ENCODE measurements at places on chromosomes 1 and 21.
A peak's percentile ranks its signal among the peaks of the same experiment; 100 is the strongest.

- no peak for DNase-seq
Observed at GRCh38 chr1:41659903-41660302, 175.4 kb upstream of the EDN2 start.

- peak; percentile 24 for DNase-seq
Observed at GRCh38 chr1:170284951-170285350, 139.2 kb downstream of the NTMT2 start.

- no peak for DNase-seq
Observed at GRCh38 chr1:83796409-83796808, 202.5 kb downstream of the TTLL7 start.

GRCh38 chr21:15289896-15290841 lies 225.4 kb upstream of the NRIP1 start:
- no peak for DNase-seq

DNA sequence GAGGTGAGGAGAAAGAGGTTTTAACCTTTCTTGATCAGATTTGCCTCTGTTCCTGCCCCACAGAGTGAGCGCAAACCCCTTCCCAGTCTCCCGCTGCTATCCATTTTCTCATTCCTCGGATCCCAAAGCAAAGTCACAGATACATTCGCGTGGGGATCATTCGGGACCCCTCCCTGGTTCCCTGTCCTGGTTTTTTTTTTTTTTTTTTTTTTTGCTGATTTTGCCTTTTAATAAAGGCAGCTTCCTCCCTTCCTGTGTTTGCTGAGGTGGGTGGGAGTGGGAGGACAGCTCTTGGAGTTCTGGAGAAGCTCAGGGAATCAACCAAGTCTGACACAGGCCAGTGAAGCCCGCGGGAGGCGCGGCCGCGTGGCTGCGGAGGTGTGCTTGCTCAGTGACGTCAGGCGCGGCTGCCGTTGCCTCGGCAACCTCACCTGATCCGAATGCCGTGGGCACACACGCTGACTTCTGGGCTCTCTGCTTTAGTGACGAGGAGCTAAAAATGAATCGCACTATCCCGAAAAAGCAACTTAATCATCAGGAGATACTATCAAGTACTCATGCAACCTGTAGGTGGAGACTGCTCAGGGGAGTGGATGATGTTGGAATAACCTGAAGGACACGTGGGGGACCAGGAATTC lies 106.4 kb downstream of the TBX19 start:
- no peak for DNase-seq

DNA sequence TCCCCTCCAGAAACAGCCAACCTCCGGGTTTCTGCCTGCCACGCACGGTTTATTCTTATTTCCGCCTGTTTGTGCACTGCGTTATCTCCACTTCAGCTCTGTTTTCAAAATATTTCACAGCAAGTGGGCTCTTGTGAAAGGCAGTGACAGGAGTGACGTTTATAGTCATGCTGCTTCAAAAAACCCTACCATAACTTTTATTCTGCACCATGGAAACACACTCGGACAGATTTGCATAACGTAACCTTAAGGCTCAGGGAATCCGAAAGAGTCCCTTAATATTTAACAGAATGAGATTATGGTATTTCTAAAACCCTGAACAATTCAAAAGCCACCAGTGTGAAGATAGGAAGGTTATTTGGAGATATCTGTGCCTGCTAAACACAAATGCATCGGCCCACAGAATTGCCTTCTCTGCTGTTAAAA lies 782 bp upstream of the SDE2 start:
- DNase-seq = no peak

- DNase-seq = no peak
Observed at GRCh38 chr1:55347866-55348265, 132.7 kb upstream of the USP24 start.

DNA sequence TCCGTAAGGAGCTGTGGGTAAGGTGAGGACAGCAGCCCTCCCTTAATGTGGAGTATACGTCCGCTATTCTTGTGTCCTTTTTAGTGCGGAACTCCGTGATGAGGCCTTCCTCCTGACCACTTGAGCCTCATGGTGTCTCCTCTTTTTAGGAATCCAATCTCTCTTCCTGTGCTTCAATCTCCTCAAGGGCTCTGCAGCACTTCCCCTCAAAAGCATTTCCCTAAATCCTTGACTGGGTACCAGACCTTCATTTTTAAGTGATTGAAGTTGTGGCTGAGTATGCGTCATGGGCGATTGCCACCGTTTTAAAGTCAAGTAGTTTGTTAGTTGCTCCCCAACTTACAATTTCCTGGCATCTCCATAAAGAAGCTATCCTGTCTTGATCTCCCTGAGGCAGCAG lies 62.8 kb downstream of the SAMSN1 start:
- DNase-seq = no peak

GRCh38 chr1:171424494-171424893 lies 60.8 kb upstream of the PRRC2C start:
- DNase-seq = no peak

DNA sequence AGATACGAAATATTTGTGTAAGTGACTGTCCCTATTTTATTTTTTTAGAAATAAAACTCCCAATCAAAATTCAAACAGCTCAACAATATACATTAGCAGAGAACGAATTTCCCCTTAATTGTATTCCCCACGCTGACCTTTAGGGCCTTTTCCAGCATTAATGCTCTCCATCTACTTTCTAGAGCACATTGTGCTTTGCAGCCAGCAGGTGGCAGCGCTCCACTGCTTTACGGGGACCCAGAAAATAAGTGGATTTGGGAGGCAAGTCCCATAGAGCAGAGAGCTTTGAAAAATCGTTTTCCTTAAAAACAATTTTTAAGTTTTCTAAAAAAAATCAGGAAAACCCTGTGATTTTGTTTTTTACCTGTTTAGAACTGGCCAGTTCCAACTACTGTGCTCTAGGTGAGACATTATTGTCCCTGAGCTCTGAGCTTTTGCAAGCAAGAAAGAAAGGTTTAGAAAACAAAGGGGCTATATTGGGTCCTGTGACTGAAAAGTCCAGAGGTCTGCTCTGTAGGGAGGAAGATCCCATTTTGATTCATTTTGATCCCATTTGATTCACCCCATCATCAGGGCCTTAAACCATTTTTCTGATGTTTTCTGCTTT lies 144.4 kb upstream of the ZNF644 start:
- peak; percentile 86 for DNase-seq

DNA sequence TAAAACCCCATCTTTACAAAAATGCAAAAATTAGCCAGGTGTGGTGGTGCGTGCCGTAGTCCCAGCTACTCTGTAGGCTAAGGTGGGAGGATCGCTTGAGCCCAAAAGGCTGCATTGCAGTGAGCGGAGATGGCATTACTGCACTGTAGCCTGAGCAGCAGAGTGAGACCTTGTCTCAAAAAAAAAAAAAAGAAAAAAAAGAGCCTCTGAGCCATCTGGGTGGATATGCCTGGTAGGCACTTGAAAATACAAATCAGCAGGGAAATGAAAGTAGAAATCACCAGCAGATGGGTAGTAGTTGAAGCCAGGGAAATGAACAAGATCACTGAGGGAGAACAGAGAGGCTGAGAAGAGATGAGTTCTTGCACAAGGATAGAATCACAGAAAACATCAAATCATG lies 131.0 kb upstream of the HMCN1 start:
- peak; percentile 12 for DNase-seq

DNA sequence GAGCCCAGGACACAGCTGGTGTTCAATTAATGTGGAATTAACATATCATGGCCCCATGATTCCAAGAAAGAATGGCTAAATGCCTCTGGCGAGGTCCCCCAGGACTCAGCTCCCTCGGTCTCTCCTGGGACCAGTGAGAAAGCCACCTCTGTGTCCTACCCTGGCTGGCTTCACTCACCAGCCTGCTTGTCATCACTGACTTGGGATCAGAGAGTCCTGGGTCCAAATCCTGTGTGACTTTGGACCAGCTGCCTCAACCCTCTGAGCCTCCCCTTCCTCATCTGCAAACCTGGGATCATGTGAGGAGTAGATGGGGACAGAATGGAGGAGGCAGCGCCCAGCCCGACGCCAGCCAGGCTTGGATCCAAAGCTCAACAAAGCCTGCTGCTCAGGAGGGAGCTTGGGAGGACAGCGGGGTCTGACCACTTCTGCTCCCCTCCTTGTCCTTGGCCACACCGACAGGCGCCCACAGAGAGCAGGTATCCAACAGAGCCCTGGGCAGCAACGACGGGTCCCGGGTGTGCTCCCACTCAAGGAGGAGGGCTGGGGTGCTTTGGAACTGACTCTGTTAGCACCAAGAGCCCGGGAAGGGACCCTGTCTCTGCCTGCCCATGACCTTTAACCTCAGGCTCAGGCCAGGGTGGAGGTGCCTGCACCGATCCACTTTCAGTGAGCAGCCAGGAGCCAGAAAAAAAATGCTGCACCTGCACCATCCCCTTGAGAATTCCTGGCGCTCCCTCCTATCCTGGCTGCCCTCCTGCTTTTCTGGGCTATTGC lies 3.2 kb downstream of the SH2D5 start:
- DNase-seq = no peak

GRCh38 chr1:111988743-111989453 lies 570 bp downstream of the KCND3 start:
- DNase-seq = no peak

DNA sequence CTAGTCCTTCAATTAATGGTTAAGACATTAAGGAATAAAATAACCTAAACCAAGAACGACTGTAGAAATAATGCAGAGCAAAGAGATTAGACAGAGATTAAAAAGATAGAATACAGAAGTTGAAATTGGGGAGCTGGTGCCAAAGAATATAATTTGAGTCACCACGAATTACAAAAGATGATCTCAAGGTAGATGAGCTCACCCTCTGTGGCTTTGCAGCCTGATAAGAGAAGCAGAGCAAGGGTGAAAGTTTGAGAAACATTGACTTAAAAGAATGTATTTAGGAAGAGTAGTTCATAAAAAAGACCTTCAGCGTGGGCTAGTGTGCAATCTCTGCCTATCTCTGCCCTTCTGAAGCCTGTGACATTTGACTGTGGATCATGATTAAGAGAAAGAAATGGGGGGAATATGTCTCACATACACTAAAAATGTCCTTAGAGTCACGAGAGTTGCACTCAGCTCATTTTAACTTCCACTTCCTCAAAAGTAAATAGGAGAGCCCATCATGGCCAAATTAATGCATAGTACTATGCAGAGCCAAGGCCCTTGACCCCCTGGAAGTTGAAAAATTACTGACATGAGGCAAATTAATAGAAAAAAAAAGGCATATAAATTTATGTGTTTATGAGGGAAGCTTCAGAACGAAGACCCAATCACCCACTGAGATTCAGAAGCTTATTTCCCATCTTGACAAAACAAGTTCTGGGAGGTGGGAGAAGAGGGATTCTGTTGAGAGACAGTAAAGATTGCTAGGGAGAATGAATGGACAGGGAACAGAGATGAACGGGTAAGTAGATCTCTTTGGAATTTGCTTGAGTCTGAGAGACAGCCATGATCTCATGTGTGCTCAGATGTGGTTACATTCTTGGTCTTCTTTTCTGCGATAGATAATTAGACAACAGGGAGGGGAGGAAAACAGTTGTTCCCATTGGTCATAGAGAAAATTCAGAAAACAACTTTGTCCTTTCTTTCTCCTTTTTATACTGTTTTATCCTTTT lies 395.4 kb upstream of the LRRC7 start:
- no peak for DNase-seq

DNA sequence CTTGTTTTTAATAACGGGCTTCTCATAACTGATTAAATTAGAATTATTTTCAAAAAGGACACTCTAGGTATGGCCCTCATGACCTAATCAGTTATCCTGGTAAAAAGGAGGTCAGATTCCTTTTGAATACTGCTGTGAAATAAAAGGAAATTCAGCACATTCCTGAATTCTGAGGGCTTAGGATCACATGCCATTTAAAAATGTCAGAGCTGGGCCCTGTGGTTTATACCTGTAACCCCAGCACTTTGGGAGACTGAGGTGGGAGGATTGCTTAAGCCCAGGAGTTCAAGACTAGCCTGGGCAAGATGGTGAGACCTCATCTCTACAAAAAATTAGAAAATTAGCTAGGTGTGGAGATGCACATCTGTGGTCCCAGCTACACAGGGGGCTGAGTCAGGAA lies 18.0 kb upstream of the RABGGTB start:
- no peak for DNase-seq

DNA sequence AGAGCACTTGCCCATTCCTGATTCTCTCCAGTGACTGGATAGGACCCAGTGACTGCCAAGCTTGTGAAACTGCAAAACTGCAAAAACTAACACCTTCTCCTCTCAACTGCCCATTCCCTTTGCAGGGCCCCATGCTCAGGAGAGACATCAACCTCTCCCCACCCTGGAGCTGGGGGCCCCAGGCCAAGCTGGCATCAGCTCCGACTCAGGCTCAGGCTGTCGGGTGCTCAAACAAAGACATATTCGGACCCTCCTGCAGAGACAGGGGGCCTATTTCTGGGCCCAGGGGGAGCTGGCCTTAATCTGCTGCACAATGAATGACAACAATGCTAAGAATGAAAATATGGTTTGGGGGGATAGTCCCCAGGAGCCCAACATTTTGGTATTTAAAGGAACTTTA lies 11.8 kb downstream of the LMX1A start:
- no peak for DNase-seq

DNA sequence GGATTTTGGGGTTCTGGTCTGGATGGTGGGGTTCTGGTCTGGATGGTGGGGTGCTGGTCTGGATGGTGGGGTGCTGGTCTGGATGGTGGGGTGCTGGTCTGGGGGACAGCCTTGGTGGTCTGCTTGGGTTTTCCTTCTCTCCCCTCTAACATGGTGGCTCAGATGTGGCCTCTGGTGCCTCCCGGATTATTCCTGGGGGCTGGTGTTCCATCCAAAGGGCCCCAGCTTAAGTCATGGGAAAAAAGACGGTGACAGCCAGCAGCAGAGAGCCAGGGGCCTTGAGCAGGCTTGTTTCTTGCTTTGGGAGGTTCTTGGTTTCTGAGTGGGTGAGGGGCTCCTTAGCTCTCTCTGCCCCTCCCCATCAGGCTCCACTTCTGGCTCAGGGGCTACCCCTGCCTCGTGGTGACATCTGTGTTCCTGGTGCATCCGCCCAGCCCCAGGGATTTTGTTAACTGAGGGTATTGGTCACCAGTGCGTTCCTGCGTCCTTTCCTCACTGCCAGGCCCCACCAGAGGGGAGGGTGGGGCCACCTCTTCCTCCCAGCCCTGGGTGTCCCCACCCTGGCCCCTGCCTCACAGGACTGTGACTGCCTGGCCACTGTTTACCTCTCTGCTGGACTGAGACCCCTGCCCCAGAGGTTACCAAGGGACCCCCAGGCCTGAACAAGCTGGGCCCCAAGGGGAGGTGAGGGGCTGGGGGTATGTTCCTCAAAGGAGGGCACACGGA lies 43.2 kb upstream of the ACTRT2 start:
- no peak for DNase-seq

- no peak for DNase-seq
Observed at GRCh38 chr21:43880111-43880985, 15.3 kb downstream of the AGPAT3 start.

DNA sequence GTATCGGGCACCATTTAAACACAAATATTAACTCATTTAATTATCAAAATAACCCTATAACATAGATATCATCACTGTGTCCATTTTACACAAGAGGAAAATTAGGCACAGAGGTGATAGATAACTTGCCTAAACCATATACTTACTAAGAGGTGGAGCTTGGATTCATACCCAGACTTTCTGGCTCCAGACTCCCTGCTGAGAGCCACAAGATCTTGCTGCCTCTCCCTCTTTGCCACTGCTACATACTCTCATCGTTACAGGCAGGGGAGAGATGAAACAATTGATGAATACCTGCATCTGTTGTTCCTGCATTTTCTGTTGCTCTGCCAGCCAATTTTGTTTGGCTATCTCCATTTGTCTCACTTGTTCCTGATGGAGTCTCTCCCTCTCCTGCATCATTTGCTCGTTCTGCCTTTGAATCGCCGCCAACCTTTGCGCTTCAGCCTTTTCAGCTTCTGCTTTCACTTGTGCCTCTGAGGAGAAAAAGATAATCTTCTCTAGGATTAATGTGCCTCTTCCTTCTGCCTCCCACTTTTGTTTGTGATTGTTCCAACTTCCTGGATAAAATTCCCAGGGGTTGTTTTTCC lies 10.6 kb downstream of the GBP5 start:
- peak; percentile 93 for DNase-seq

- no peak for DNase-seq
Observed at GRCh38 chr1:159911326-159912070, 11.5 kb upstream of the CFAP45 start.

Measured in NCI-H446 (cell line).